ENCODE measurements at places on chromosomes 1 and 21.

- no peak for DNase-seq
Measured at GRCh38 chr1:209150114-209150513, 433.4 kb upstream of the CAMK1G start.

DNA sequence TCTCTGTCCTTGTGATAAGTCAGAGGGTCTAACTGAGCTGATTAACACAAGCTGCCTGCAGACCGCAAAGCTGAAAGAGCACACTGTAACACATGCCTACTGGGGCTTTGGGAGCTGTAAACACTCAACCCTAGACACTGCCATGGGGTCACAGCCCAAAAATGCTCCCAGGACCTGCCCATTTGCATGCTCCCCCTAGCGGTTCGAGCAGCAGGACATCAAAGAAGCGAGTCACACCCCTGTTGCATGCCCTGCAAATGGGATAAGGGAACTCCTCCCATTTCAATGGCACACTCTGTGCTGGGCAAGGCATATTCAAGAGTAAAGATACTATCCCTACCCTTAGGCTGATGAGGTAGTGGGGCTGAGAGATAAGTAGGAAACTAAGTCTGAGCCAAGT is 22.8 kb downstream of the LCE3E start:
- DNase-seq = no peak

DNA sequence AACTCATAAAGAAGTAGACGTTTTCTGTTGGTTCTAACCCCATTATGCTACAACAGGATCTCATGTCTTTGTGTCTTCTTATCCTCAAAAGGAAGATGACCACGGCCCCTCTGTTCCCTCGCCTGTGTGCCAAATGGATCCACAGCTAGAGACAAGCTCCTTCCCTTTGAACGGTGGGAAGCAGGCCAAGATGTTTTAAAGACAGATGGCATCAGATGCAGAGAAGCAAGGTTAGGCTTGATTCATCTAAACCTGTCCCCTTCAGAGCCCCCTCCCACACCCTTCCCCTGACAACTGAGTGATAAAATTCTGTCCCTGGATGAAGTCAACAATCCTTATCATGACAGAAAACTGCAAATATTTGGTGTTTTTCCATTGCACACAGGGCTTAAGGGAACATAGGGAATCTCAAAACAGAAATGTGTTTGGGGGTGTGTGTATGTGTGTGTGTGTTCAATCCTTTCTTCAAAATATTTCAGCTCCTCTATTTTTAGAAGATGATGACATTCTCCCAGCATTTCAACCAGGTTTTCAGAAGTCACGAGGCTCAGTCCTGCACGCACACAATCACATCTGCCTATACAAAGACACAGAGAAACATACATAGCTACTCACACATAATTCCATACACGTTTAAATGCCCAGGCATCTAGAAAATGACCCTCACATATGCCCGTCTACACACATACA is 27.8 kb upstream of the FMOD start:
- no peak for DNase-seq

- no peak for DNase-seq
Measured at GRCh38 chr1:209601809-209602657, 18.5 kb downstream of the CAMK1G start.

DNA sequence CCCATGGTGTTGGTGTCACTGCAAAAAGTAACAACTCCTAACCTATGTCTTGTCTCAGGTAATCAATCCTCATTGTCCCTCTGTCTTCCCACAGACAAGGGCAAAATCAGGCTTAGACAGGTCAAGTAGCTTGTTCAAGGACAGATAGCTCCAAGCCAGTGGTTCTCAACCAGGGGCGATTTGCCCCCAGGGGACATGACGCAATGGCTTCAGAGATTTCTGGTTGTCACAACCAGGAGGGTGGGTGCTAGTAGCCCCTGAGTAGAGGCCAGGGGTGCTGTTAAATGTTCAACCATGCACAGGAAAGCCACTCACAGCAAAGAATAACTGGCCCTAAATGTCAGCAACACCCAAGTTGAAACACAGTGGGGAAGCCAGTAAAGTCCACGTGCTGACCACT is 178.9 kb downstream of the RUNX1 start:
- no peak for DNase-seq

DNA sequence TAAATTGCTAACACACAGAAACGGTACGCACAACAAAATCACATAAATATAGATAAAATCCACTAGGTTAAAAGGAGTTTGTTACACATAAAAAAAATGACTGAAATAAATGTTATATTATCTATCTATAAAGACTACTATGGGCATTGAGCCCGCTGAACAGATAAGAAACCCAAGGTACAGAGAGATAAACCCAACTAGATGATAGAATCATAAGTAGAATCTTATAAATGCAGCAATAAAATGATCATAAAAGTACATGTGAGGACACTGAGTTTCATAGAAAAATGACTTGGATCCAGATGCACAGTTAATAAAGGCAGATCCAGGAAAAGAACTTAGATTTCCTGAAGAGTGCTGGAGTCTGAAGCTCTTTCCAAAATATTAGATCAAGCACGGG is 128.7 kb downstream of the RGS7 start:
- DNase-seq = no peak

DNA sequence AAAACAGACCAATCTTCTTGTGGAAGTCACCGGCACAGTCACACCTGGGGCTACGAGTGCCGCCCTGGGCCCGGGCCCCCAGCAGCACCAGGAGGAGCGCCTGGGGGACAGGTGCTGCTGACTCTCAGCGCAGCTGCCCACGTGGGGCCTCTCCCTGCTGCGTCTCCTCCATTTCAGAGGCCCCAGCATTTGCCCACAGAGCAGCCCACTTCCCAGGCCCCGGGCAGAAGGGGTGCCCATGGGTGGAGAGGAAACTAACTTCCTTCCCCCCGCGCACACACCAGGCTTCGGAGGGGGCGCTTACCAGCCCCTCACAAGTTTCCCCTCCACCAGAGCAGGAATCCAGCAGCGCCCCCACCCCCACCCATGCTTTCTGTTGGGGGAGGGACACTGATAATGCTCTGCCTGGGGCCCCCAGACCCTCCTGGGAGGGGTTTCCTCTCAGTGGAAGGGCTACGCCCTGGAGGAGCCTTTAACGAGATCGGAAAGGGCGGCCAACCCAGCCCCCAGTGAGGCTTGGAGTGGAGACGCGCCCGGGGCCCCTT is 440 bp downstream of the TNFRSF25 start:
- DNase-seq = peak; percentile 44

DNA sequence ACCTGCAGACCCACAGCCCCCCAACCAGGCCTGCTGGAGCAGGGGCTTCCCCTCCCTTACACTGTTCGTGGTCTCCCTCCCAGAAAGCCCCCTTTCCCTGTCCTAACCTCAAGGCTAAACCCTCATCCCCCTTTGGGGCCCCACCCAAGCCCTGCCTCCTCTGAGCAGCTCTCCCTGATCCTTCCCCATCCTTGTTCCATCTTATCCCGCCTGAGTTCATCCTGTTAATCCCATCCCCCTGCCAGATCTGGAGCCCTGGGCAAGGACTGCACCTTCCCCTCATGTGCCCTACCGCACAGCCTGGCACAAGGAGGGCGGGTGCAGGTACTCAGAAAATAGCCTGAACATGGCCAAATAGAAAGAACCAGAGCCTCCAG is 6.9 kb upstream of the TNNT2 start:
- no peak for DNase-seq

DNA sequence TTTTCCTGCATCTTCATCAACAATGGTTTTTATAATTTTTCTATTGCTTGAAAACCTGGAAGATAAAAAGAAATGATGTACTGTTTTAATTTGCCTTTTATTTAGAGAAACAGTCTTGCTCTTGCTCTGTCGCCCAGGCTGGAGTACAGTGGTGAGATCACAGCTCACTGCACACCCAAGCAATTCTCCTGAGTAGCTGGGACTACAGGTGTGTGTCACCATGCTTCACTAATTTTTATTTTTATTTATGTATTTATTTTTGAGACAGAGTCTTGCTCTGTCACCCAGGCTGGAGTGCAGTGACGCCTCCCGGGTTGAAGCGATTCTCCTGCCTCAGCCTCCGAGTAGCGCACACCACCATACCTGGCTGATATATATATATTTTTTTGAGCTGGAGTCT is 43.0 kb upstream of the RPL11 start:
- no peak for DNase-seq

GRCh38 chr1:50666849-50667248 is 243.6 kb upstream of the DMRTA2 start:
- no peak for DNase-seq
